ENCODE measurements at places on chromosomes 7 and 10.

DNA sequence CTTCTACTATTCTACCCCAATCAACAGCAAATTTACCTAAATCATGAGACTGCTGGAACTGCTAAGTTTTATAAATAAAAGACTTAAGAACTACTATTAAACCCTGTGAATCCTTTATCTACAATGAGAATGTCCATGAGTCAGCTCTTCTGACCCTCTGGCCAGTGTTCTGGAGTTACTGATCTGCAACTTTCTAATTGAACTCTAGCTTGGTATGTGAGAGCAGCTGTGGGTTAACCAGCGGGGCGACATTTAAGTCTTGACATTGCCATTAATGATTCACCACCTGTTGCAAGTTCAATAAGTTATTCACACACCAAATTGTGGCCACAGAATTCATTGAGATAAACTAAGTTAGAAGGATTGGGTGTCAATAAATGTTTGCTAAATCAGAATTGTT, 359.8 kb downstream of the PCDH15 start:
- no peak for DNase-seq

DNA sequence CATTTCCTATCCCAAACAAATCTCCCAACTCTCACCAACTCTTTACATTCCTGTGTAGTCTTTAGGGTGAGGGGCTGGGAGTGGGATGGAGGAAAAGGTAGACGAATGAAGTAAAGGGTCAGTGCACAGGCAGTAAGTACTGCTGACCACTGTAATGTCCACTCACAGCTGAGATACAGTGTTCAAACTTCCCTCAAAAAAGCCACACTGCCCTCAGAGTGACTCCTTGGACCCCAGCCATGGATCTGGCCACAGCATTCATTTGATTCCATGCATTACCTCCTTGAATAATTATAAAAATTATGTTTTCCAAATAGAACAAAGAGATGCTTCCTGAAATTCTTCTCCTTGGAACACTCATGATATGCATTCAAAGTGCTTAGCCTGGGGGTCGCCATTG, 19.8 kb upstream of the HIPK2 start:
- DNase-seq: no peak

DNA sequence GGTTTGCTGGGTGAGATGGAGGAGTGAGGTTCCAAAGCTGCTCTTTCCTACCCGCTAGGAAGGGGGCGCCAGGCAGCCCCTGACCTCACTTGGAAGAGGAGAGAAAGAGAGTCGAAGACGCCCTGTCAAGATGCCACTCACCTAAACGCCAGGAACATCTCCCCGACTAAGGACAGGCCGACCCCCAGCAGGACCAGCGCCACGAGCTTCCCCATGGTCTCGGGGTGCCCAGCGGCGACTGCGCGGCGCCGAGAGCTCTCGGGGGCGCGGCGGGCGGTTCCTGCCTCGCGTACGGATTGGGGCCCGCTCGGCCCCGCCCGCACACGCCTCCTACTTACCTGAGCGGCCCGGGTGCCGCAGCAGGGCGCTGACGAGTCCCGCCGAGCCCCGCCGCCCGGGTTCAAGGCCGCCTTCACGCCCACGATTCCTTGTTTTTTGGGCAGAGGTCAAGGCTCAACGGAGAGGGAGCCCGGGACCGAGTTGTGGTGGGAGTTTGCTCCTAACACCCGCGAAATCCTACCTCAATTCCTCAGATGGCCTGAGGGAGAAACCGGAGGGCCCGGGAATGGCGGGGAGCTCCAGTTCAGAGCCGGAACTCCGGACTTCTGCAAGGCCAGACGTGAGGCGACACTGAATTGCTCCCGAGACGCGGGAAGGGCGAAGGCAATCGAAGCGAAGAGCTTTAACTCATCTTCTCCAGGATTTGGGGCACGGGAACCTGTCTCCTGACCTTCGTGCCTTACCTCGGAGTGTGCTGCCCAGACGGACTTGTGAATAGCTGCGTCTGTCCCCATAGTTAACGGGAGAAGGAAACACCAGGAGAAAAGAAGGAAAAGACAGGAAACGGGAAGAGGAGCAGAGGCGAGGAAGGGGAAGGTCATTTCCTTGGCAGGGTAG, at the start of gene PON3:
PON3 (minus strand) TSS at position 240 of the 897 bp plus-strand sequence; CDS start at position 215, 25 bp downstream.
- DNase-seq: no peak

GRCh38 chr7:3605222-3605621, 304.2 kb downstream of the SDK1 start:
- DNase-seq: no peak

DNA sequence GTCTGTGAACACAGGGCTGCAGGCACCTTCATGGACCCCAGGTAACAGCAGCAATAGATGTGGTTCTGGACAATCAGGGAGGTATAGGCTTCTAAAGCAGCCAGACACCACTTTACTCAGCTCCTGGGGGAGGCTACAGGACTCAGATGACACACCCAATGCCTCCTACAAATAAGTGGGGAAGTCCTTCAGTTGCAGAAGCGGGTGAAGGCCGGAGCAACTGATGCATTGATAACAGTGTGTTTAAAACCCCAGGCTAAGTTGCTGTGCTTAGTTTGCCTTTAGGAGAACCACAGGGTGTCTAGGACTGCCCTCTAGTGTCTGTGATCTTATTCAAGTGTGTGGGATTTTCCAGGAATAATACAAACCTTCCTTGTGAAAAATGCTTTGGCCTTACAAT, 5.9 kb upstream of the ITGA8 start:
- DNase-seq: peak; percentile 38

GRCh38 chr10:28666751-28667467, 10.4 kb upstream of the BAMBI start:
- DNase-seq: no peak

GRCh38 chr7:22196429-22196828, 160.5 kb downstream of the RAPGEF5 start:
- DNase-seq: no peak

Data from RPMI8226 (cell line).